Muscle of leg (tissue), 16 donors: ENCODE measurements at places on chromosomes 6 and 20.

DNA sequence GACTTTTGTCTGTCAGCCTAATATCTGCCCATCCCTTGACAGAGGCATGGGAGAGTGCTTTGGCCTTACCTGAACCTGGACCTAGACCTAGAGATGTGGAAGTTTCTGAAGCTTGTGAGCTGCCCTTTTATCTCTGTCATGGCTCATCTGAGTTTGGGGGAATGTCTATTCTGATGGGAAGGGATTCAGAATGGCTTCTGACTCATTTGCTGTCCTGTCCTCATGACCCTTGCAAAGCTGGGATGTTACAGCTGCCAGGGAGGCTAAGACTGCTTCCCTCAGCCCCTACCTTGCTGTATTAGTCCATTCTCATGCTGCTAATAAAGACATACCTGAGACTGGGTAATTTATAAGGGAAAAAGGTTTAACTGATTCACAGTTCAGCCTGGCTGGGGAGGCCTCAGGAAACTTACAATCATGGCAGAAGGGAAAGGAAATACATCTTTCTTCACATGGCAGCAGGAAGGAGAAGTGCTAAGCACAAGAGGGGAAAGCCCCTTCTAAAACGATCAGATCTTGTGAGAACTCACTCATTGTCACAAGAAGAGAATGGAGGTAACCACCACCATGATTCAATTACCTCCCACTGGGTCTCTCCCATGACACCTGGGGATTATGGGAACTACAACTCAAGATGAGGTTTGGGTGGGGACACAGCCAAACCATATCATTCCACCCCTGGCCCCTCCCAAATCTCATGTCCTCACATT lies 252.2 kb downstream of the ERMARD start:
- DNase-seq: no peak

DNA sequence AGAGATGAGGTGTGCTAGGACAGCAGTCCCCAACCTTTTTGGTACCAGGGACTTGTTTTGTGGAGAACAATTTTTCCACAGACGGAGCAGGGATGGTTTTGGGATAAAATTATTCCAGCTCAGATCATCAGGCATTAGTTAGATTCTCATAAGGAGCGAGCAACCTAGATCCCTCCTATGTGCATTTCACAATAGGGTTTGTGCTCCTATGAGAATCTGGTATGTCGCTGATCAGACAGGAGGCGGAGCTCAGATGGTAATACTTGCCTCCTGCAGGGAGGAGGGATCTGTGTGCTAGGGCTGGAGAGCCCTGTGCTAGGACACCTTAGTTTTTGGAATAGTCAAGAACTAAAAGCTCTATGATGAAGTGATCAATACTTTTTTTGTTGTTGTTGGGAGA lies 2.5 kb downstream of the SMIM13 start:
- DNase-seq: peak; percentile 16

DNA sequence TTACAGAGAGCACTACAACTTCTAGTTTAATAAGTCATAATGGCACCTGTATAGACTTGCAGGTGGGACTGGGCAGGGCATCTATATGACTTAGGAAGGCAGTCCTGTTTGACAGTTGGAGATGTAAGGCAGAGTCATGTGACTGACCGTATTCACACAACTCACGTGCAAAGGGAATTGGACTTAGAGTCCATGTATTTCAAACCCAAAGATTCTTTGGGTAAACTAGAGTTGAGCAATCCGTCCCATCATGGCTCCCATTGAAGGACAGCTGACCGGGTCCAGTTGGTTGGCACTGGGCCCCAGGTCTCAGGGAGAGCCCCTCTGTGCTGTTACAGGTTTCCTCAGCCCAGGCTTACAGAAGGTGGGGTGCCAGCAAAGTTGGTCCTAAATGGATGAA lies 121.9 kb downstream of the ARID1B start:
- no peak for DNase-seq

DNA sequence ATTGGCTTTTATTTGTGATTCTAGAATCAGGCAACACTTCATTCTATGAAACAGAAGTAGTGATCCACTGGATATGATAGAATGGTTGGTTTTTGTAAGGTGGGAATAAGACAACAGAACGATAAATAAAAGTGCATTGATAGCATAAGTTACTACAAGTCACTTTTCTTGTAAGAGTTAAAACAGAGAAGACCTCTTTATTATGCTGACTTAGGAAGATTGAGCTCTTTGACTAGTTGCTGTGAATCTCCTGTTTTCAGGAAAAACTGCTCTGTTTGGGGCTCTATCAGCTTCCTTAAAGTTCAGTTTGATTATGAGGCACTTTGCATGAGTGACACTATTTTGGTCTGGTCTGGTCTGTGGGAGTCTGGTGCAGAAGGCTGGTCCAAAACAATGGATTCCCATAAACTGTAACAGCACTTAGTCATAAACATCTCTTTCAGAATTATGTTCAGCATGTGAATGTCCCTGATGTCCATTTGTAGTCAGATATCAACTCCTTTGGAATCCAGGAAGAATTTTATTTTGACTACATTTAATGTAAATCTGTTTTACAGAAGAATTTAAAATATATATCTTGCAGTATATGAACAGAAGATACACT lies 35.0 kb upstream of the DSE start:
- no peak for DNase-seq

GRCh38 chr20:47546184-47547033 lies 44.7 kb downstream of the NCOA3 start:
- peak; percentile 52 for DNase-seq

- peak; percentile 96 for DNase-seq
Observed at GRCh38 chr20:13009682-13010406, 1.1 kb downstream of the SPTLC3 start.

DNA sequence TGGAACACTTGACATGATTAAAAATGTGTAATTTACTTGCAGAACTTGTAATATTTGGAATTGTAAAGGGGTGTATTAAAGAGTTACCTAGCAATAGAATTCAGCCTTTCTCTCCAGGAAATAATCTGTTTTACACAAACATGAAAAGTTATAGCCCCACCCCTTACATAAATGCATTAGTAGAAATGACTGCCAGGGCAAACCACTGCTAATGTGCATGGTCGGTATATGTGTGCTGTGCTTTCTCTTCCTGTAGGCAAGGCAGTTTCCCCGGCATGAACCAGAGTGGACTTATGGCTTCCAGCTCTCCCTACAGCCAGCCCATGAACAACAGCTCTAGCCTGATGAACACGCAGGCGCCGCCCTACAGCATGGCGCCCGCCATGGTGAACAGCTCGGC lies 156.5 kb downstream of the TMEM242 start:
- no peak for DNase-seq

GRCh38 chr6:107129370-107129925 lies 14.1 kb upstream of the BEND3 start:
- DNase-seq: peak; percentile 15

DNA sequence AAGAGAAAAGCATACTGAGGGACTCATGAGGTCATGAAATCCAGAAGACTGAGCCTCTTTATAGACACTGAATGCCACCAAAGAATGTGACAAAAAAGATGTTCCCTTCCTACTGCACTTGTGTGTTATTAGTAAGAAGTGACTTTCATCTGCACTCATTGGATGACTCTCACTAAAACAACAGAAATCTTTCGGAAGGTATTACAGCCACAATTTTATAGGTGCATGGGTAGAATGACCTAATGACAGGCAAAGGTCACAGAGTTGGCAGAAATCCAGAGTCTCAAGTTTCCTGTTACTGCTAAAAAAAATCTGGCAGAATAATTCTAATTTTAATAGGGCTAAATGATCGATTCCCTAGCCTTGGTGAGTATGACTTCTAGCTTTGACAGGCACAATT lies 13.3 kb downstream of the PKHD1 start:
- no peak for DNase-seq

GRCh38 chr6:143107911-143108761 lies 47.4 kb downstream of the AIG1 start:
- DNase-seq: peak; percentile 40

- no peak for DNase-seq
Observed at GRCh38 chr6:148451690-148452089, 109.1 kb downstream of the SASH1 start.

DNA sequence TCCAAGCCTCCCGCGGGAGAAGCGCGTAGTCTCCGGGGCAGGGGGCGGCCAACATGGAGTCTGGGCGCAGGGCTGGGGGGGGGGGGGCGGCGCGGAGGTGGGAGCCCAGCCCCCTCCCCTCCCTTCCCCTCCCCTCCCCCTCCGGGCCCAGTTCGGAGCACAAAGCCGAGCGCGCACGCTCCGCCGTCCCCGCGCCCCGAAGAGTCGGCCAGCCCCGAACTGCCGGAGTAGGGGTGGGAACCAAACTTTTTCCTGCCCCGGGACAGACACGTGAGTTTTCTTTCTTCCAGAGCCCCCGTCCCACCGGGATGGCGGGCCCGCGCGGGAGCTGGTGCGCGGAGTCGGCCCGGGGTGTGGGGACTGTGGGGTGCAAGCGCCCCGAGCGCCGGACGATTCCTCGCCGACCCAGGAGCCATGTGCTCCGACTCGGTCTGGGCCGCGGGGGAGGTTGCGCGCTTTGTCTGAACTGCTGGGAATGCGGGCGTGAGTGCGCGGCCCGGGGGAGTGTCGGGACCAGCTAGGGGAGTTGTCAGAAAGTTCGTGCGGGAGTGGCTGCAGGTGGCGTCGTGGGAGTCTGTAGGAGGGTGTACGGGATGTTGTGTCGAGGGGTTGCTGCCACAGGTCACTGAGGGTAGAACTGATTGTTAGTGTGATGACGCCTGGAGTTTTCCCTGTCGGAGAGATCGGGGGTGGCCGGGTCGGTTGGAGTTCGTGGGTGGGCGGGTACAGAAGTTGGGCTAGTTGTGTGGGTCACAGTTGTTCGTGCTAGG lies 1.2 kb downstream of the TGIF2 start:
- peak; percentile 66 for DNase-seq

DNA sequence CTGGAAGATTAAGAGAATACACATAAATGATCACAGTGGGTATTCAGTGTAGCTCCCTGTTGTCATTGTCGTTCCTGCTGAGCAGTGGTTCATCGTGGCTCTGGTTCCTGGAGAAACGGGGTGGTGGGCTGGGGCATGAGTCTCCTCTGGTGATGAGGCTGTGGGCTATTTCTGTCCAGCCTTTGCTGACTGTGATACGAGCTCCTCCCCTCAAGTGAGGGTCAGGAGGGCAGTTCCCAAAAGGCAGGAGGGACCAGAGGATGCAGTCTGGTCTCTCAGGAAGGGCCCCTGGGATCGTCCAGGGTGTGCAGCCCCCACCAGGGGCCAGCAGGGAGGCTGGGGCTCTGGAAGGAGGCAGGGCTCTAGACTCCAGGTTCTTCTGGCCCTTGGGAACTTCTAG lies 31.1 kb upstream of the DLGAP4 start:
- no peak for DNase-seq

DNA sequence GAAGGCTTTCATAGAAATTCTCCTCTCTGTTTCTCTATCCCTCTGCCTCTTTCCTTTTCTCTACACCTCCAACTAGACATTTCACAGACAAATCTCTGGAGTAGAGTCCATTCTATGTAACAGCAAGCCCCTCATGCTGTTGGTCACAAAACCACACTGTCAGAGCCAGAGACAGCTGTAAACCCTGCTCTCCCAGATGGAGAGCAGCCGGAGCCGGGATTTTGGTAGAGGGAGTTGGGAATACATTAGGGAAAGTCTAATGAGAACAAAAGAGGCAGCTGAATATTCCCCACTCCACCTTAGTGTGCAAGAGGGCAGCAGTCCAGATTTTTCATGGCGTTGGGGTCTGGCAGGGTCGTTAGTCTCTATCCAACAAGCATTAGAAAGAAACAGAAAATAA lies 68.3 kb upstream of the EDN1 start:
- DNase-seq: peak; percentile 54

DNA sequence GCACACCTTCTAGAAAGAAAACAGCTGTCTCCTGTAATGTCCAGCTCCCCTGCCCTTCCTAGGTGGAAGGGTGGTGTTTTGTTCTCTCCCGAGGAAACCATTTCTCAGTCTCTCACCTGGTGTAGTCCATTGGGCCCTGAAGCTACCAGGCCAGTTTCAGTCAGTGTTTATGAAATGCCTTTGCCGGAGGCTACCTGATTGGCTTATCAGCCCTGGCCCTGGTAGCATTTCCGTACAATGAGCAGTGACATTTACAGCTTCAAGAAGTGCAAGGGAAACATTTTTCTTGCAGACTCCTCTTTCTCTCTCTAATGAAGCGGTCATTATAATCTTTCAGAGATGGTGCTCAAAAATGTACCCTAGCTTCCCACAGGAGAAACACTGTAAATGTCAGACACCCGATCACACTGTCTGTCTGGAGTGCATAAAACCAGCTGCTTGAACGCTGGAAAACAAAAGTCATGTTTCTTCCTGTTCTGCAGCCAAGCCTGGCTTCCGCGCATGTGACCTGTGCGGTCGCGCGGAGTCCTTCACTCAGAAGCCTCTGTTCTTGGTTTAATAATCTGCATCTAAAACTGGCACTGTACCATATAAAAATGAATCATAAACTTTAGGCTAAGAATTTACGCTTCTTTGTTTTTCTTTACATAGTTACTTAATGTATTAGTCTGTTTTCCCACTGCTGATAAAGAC lies 28.4 kb upstream of the SAYSD1 start:
- DNase-seq: peak; percentile 5

DNA sequence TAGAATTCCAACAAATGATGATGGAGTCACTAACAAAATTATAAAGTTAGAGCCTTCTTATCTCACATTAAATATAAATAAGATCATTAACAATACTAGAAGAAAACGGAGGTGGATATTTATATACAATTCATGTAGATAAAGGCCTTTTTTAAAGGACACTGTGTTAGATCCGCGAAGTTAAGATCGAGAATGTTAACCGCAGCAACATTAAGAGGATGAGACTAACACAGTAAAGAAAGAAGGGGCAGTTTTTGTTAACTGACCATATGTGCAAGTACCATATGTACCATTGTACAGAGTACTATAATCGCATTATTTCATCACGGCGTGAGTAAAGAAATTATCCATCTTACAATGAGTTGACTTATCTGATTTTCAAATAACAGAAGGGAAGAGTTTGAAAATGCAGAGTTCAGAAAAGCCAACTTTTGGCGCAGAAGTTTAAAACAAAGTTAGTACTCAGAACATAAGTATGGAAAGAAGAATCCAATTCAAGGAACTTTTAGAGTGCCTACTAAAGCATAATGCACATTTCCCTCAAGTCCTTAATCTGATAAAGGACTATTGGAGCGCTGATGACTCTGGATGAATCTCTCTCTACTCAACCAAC lies 1.4 kb downstream of the FBXL4 start:
- no peak for DNase-seq

- DNase-seq: peak; percentile 85
Observed at GRCh38 chr6:135535989-135536414, 38.5 kb upstream of the AHI1 start.

- peak; percentile 30 for DNase-seq
Observed at GRCh38 chr6:167832497-167833395, 6.0 kb downstream of the AFDN start.

DNA sequence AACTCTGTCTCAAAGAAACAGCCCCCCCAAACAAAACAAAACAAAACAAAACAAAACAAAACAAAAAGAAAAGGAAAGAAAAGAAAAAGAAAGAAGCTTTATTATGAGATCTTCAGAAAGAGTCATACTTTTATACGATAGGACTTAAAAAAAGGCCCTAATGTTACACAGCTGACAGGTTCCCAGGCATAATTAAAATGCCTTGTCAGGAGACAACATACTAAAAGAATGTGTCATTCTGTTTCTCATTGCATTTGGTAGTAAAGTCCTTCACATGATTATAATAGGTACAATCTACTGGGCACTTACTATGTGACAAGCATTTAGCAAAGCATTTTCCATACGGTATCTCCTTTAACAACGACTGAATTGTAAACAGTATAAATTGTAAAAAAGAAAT lies 36.4 kb upstream of the RPN2 start:
- DNase-seq: no peak

GRCh38 chr20:43744966-43745730 lies 18.3 kb upstream of the GTSF1L start:
- DNase-seq: peak; percentile 32
